Stimulated activated naive B cell treated with anti-CD40 and anti-IgM and Interleukin-4, amounts not matched to agents 10 μg/mL and 1 μg/mL and 100 μg/mL, for 72 hours (primary cell): ENCODE measurements at places on chromosomes 3 and 15.
A peak's percentile ranks its signal among the peaks of the same experiment; 100 is the strongest.

GRCh38 chr15:66008940-66009562, 139.8 kb downstream of the RAB11A start:
- DNase-seq = no peak
- peaks cover 10% of the 10 kb centered on the region for H3K27me3 ChIP-seq
- no peak overlapping the region for H3K4me3 ChIP-seq
- H3K4me1 ChIP-seq = no peaks in the 10 kb centered on the region

DNA sequence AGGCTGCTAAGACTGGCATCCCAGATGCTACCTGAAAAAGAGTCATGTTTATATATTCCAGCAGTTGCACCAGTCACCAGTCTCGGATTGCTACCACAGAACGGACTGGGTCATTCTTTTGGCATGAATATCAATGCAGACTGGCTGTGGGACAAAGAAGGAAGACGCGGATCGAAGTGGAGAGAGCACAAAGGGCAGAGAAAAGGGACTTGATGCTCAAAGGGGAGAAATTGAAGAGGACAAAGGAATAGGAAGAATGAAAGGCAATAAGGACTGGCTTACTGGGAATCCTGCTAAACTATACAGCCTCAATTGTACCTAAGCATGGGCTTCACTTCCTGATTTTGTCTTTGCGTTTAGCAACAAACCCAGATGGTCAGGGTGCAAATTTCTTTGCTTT, 15.3 kb upstream of the DIS3L start:
- no peaks in the 10 kb centered on the region for H3K36me3 ChIP-seq
- H3K27me3 ChIP-seq = no peaks in the 10 kb centered on the region
- H3K27ac ChIP-seq = no peak overlapping the region
- peaks cover 6% of the 10 kb centered on the region for H3K4me1 ChIP-seq

DNA sequence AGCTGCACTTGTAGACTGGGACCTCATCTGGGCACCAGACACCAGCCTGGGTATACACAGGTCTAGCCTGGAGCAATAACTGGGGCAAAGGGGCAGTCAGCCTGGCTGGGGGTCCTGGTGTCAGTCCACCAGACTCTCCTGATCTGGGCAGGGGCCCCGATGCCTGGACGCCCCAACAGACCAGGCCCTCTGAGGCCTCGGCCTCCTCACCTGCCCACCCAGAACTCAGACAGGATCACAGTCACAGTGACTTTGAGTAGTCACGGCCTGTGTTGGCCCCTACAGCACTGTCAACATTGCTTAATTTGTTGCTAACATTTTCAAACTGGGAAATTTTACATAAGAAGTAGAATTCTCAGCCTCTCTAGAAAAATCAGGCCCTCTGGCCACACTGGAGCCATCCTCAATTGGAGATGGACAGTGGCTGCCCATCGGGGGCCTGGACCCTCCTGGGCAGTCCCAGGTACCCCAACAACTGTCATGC, 5.8 kb downstream of the TWF2 start:
- no peaks in the 10 kb centered on the region for H3K27me3 ChIP-seq
- no peak overlapping the region for H3K4me3 ChIP-seq
- H3K36me3 ChIP-seq = peaks cover 44% of the 10 kb centered on the region
- no peak overlapping the region for H3K27ac ChIP-seq

- H3K4me3 ChIP-seq = peak overlapping the region; percentile 75
- H3K27me3 ChIP-seq = no peaks in the 10 kb centered on the region
- H3K4me1 ChIP-seq = peaks cover 10% of the 10 kb centered on the region
- DNase-seq = no peak
Measured at GRCh38 chr15:76286271-76286879, 24.9 kb downstream of the ETFA start.

DNA sequence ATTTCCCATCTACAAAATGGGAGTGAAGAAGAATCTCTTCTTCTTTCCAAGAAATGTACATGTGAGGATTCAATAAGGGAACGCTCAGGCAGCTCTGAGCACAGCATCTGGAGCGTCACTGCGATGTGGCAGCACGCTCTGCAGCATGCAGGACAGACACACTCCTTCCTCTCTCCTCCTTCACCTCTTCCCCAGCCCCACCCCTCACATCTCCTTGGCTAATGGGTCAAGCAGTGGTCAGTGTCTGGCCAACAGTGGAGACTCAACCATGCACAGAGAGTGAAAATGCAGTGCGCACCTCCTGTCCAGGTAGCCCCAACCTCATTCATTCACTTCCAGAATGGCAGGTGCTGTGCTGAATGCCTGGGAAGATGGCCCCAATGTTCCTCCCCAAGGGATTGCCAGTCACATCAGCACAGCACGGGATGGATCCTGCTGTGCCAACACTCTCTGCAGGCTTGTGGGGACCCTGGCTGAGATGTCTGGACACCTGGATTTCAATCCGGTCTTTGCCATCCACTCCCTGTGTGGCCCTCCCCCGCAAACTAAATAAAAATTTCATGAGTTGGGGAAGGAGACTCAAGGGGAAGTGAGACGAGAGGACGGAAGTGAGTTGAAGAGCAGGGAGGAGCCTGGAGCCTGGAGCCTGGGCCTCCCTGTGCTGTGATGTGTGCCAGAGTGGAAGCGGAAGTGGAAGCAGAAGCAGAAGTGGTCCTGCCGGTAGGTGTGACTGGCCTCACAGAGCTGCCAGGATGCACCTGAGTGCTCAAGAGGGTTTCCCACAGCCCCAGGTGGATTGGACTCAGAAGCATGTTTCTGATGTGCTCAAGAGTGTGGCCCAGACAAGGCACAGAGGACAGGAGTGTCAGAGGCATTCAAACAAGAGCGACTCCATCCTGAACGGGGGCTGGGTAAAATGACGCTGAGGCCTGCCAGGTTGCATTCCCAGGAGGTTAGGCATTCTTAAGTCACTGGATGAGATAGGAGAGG, 163.9 kb downstream of the SMAD6 start:
- peaks cover 46% of the 10 kb centered on the region for H3K4me1 ChIP-seq
- H3K27me3 ChIP-seq = no peaks in the 10 kb centered on the region
- peak; percentile 88 for DNase-seq
- peak overlapping the region; percentile 51 for H3K4me3 ChIP-seq
- peaks cover 2% of the 10 kb centered on the region for H3K36me3 ChIP-seq

DNA sequence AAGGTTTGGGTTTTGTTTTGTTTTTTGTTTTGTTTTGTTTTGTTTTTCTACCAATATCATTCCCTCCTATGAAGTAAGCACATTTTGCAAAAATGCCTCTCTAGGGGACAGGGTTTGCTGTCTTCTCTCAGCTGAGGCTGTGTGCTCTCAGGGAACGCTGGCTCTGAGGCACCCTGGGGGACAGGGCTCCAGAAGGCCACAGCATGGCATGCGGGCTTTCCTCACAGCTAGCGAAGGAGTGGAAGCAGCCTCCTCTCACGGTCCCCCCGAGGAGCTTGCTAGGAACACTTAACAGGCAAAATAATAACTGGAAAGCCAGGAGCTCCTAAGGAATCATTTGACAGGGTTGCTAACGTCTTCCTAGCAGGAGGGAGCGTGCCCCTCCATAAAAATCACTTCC, 227.7 kb upstream of the ST8SIA2 start:
- no peak overlapping the region for H3K4me3 ChIP-seq
- DNase-seq = no peak
- peaks cover 1% of the 10 kb centered on the region for H3K36me3 ChIP-seq
- peaks cover 4% of the 10 kb centered on the region for H3K4me1 ChIP-seq
- H3K27ac ChIP-seq = no peak overlapping the region
- no peaks in the 10 kb centered on the region for H3K27me3 ChIP-seq

DNA sequence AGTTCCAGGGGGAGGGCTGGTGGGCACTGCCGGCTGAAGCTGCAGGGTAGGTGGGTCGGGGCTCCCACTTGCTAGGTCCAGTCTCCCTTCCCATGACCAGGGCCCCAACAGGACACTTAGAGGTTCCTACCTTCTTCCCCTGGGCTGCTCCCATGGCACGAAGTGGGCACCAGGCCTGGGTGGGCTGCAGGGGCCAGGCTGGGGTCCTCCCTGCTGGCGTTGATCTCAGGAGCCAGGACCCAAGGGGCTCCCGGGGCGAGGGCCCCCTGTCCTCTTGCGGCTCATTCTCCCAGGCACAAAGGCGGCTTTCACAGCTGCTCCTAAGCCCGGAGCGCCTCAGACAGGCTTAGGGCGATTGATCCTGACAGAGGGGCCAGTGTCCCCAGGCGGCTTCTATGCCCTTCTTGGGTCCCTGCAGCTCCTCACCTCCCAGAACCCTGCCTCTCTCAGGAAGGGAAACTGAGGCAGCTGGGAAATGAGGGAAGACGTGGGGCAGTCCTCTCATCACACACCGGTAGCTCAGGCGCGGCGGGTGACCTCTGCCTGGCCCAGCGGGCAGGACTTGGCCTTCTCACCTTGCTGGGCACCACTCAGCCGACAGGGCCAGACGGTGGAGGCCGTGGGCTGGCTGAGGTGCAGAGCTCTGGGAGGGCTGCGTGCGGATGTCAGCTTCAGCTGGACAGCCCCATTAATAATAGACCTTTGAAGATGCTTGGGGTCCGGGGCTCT, 39.6 kb downstream of the FAM3D start:
- H3K4me1 ChIP-seq = no peaks in the 10 kb centered on the region
- H3K36me3 ChIP-seq = no peaks in the 10 kb centered on the region
- H3K27me3 ChIP-seq = no peaks in the 10 kb centered on the region
- no peak overlapping the region for H3K27ac ChIP-seq

DNA sequence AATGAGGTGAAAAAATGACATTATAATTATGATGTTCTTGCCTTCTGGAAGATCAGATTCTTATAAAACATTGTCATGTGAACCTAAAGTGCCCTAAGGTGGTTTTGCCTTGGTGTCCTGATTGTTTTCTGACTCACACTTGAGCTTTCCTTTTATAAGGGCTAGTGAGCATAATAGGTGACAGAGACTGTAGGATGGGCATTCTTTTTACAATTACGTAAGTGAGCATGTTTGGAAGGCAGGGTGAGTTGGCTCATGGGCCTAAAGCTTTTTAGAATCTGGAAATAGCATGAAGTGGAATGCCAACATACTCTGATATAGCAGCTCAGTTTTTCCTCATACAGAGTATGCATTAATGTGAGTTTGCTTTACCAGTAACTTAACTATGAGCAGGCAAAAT, 41.2 kb downstream of the CRYBG3 start:
- H3K4me3 ChIP-seq = no peak overlapping the region
- no peak for DNase-seq
- peaks cover 4% of the 10 kb centered on the region for H3K4me1 ChIP-seq
- H3K27me3 ChIP-seq = no peaks in the 10 kb centered on the region
- H3K36me3 ChIP-seq = no peaks in the 10 kb centered on the region

- no peaks in the 10 kb centered on the region for H3K4me1 ChIP-seq
- no peaks in the 10 kb centered on the region for H3K27me3 ChIP-seq
- no peak overlapping the region for H3K4me3 ChIP-seq
- no peak for DNase-seq
- H3K36me3 ChIP-seq = no peaks in the 10 kb centered on the region
Measured at GRCh38 chr3:88957711-88958439, 149.5 kb upstream of the EPHA3 start.

DNA sequence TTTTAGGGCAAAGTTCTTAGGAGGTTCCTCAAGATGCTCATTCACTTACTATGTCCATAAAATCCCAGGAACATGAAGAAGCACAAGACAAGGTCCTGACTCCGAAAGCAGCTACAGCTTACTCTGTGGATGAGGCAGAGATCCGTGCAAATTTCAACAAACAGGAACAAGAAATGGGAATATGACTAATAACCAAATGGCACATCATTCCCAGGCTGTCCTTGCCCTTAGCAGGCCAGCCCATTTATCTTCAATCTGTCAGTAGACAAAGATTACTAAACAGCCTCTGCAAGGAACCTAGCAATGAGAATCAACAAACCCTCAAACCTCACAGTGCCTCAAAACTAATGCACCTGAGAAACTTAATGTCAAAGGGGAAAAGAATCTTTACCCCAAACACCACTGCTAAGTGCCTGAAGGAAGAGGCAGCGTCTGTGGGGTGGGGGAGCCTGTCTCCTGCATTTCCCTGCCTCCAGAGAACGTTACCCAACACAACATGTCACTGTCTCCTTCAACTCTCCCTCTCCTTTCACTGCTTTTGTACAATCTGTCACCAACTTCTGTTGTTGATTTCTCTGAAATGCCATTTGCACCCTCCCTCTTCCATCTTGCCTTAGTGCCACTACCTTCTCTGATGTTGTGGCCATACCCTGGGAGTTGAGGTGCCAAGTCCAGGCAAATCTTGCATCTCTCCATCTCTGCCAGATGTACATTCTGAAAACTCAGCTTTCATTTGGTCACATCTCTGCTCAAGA, 4.8 kb downstream of the TNFAIP8L3 start:
- peaks cover 13% of the 10 kb centered on the region for H3K4me1 ChIP-seq
- no peak overlapping the region for H3K27ac ChIP-seq
- peaks cover 67% of the 10 kb centered on the region for H3K27me3 ChIP-seq

GRCh38 chr15:31390029-31390428, 63.4 kb downstream of the KLF13 start:
- H3K4me3 ChIP-seq = no peak overlapping the region
- no peak overlapping the region for H3K27ac ChIP-seq
- H3K36me3 ChIP-seq = no peaks in the 10 kb centered on the region
- DNase-seq = no peak
- H3K4me1 ChIP-seq = peaks cover 14% of the 10 kb centered on the region

GRCh38 chr3:152586974-152587373, 248.0 kb upstream of the P2RY1 start:
- H3K4me1 ChIP-seq = no peaks in the 10 kb centered on the region
- DNase-seq = no peak

DNA sequence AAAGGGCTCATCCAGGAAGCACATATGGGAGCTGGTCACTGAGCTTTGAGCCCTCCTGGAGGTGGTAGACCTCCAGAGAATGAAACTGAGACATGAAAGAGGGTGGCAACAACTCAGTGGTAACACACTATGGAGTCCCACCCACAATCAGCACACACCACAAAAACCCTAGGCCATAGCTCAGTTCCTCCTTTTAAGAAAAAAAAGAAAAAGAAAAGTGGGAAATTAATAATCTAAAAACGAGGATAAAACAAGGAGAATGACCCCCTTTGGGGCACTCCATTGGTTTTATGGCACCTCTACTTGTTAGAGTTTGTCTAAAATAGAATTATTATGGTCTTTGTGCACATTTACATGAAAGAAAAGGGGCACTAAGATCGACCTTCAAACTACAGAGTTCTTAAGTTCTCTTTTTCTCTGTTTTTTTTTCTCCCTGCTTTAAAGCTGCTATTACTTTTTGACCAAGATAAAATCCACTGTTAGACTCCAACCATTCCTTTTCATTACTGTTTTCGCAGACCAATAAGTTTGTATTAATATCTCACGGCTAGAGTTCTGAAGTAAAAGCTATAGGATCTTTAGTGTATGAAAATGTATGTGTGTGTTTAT, 40.2 kb upstream of the ZBTB20 start:
- H3K27ac ChIP-seq = peak overlapping the region; percentile 86
- no peaks in the 10 kb centered on the region for H3K27me3 ChIP-seq
- H3K4me1 ChIP-seq = peaks cover 14% of the 10 kb centered on the region
- peak overlapping the region; percentile 82 for H3K4me3 ChIP-seq
- no peaks in the 10 kb centered on the region for H3K36me3 ChIP-seq

- DNase-seq = no peak
- H3K27ac ChIP-seq = no peak overlapping the region
- no peak overlapping the region for H3K4me3 ChIP-seq
Measured at GRCh38 chr15:73924171-73924921, 1.9 kb upstream of the LOXL1 start.

GRCh38 chr3:185976977-185977678, 39.3 kb upstream of the TRA2B start:
- no peak overlapping the region for H3K4me3 ChIP-seq
- DNase-seq = peak; percentile 72
- H3K27me3 ChIP-seq = peaks cover 15% of the 10 kb centered on the region
- no peak overlapping the region for H3K27ac ChIP-seq
- peaks cover 10% of the 10 kb centered on the region for H3K4me1 ChIP-seq

- DNase-seq = no peak
- H3K4me3 ChIP-seq = no peak overlapping the region
- H3K36me3 ChIP-seq = no peaks in the 10 kb centered on the region
- H3K27ac ChIP-seq = no peak overlapping the region
Measured at GRCh38 chr3:151299006-151299405, 17.6 kb downstream of the GPR87 start.
